Endothelial cell of umbilical vein (primary cell): ENCODE measurements at places on chromosomes 12 and 14.

DNA sequence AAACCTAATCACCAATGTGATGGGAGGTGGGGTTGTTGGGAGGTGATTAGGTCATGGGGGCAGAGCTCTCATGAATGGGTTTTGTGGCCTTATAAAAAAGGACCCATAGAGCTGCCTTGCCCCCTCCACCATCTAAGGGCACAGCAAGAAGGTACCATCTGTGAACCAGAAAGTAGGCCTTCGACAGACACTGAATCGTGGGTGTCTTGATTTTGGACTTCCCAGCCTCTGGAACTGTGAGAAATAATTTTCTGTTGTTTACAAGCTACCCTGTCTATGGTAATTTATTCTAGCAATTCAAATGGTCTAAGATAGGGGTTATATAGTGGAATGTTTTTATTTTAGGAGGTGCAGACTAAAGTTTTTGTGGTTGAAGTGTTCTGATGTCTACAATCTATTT, 7.9 kb upstream of the SLC10A1 start:
- DNase-seq, result no peak

- no peak for DNase-seq
Measured at GRCh38 chr12:47356129-47356700, 276.5 kb upstream of the AMIGO2 start.

DNA sequence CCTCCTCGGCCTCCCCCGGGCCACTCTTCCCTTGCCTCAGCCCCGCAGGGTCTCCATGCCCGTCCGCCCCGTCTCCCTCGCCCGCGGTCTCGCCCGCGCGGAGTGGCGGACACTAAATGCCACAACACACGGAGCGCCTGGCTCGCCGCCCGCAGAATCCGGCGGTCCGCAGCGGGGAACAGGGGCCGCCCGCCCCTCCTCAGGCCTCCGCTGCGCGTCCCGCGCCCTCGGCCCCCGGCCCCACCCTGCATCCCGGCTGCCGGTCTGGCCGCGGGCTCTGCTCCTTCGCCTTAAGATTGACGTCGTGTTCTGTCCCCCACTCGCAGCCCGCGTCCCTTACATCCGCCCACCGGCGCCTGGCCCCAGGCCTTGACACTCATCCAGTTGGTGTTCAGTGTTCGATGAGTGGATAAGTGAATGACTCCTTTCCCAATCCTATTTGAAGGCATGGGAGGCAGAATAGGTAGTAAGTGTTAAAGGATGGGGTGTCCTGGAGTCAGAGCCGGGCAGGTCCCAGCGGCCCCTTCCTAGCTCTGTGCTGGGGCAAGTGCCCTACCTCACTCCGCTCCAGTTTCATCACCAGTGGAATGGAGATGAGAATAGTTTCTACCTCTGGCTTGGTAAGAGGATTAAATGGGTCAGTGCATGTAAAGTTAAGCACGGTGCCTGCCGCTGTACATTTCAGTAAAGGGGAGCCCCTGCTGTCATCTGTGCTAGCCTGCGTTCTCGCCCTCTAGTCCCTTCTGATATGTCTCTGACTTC, 622 bp downstream of the TECPR2 start:
- peak; percentile 56 for DNase-seq

- DNase-seq, result no peak
Measured at GRCh38 chr14:78251308-78251707, 81.1 kb downstream of the NRXN3 start.

DNA sequence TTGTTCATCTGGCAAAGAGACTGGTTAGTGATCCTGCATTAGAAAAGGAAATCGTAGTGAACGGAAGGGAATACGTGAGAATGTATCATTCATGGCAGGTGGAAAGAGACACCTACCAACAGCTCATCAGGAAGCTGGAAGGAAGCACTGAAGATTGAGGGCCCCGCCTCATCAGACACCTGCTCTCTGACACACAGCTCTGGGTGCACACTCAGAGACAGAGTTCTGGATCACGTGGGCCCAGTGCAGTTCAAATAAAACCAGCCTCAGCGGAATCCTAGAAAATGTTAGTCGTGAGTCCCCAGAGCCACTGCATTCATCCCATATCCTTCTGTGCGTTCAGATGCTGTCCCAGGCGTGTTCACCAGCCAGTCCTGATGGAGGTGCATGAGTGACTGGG, 129.7 kb downstream of the GLT1D1 start:
- no peak for DNase-seq

GRCh38 chr12:115176741-115177400, 492.9 kb upstream of the TBX3 start:
- DNase-seq, result no peak

DNA sequence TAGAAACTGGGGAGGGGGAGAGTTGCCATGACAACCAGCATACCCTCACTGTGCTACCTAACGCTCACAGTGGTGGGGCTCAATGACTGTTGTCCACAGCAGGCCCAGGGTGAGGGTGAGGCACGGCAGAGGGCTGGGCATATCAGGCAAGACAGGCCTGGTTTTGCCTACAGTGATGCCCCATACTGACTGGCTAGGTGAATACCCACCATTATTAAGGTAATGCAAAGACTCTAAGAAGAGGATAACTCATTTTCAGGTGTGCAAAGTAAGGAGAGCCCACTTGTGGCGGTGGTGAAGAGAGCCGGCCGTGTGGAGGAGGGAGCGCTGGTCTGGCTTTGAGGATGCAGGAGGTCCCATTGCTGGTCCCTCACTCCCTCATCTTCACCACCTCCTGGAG, 422.3 kb downstream of the FUT8 start:
- DNase-seq, result no peak

GRCh38 chr12:72523754-72524153, 251.6 kb downstream of the TRHDE start:
- no peak for DNase-seq

DNA sequence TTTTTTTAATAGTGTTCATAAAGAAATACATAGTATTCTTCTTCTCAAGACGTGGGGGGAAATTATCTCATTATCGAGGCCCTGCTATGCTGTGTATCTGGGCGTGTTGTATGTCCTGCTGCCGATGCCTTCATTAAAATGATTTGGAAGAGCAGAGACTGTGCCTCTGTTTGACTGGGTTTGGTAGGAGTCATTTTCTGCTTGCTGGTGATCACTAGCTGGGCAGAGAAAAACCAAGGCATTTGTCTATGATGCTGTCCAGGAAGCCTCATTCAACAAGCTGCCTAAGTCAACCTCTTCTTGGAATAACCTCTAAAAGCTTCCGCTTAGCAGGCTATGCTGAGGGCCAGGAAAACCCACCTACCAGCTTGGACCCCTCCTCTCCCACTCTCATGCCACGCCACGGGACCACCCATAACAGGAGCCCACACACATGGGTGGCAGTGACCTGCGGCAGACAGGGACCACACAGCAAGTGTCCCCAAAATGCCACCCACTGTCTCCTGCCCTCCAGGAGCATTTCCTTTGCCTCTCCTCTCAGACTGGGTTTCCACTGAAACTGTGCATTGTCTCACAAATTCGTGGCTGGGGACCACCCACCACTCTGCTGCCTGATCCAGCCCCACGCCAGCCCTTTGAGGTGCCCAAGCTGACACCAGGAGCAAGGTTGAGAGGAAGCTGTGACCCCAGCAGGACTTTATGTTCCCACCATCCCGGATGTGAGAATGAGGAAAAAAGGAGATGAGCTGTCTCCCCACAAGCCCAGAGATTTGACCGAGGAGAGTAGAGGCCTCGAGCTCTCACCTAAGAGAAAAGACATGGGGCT, 36.8 kb downstream of the DAD1 start:
- DNase-seq, result no peak

- DNase-seq, result peak; percentile 58
Measured at GRCh38 chr12:2974560-2974971, 15.4 kb downstream of the TEAD4 start.

- DNase-seq, result no peak
Measured at GRCh38 chr12:3138941-3139511, 61.8 kb downstream of the TSPAN9 start.

GRCh38 chr14:25056688-25057078, 6.7 kb upstream of the STXBP6 start:
- no peak for DNase-seq

DNA sequence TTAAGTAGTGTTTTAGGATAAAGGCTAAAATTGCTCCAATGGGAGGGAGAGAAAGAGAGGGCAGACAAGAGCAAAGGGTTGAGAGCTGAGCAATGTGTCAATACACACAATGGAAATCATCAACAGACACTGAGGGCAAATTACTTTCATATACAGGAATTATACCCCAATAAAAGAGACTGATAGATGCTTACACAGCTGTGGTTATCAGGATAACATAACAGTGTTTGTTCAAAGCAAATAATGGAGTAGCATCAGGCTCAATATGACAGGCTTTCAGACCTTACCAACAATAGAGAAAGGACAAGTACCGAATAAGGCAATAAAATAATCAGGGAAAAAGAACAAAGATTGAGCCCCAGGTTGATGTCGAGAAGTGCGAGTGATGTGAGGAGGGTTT, 53.4 kb upstream of the DIO2 start:
- no peak for DNase-seq

DNA sequence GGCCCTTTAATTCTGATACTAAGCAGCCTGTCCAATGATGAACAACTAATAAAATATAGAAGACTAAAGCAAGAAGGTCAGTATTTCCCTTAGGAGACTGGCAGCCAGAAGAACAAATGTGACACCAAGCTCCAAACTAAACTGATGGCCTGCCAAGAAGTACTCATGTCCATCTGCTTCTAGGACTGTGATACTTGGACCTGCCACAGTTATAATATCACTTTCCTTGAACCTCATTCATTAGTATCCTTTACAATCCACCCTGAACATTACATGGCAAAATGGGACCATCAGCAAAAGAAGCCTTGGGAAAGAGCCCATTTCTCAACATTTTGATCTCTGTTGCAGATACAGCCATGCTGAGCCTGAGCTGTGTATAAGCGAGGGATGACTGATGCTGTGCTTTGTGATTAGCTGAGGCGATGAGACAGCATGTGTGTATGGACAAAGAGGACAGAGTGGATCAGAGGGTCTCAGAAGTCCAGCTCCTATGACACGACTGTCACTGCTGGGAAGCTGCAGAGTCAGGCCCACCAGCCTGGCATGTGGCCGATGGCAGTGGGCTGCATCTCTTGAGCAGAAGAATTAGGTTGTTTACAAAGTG, 73.9 kb downstream of the TGFB3 start:
- DNase-seq, result no peak

GRCh38 chr12:52027085-52027843, 20.5 kb downstream of the TAMALIN start:
- no peak for DNase-seq

DNA sequence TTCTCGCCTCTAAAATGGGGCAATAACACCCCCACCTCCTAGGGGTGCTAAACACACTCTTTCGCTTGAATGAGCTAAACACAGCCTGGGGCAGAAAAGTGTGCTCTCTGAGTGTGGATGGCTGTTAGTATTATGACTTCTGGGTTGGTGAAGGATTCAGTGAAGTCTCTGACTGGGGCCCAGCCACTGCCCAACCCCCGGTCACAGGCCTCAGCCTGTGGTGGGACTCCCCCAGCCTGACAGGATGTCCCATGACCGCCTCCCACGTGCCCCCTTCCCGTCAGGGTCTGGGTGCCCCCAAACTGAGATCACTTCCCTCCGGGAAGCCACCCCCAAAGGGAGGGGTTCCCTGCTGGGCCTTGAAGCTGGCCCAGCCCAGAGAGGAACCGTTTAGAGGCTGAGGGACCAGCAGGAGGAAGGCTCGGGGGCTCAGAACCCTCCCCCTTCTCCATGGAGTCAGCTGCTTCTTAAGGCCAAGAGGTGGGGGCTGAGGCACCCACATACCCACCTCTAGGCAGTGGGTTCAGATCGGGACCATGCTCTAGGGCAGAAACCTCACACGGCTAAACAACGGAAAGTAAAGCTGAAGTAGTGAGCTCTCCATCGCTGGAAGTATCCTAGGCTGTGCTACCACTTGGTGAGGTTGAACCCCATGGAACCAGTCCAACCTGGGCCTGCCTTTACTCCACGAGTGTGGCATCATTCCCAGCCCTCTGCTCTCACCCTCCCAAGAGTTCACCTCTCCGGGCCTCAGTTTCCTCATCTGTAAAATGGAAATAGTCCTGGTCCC, 13.8 kb downstream of the DTX1 start:
- DNase-seq, result no peak

GRCh38 chr12:5745251-5745888, 199.7 kb downstream of the ANO2 start:
- DNase-seq, result peak; percentile 93

GRCh38 chr12:3077572-3078081, 448 bp downstream of the TSPAN9 start:
- DNase-seq, result no peak

GRCh38 chr12:10747730-10748129, 24.6 kb upstream of the YBX3 start:
- DNase-seq, result no peak

- DNase-seq, result no peak
Measured at GRCh38 chr12:24803430-24804245, 145.3 kb downstream of the BCAT1 start.
